Activated T-helper 2 cell treated with anti-CD3 and anti-CD28 coated beads, Interferon-gamma antibody, Interleukin-2, Interleukin-4, amounts not matched to agents 10 μg/mL and 5 μg/mL and 100 μg/mL, durations not matched to agents 14 hours and 24 hours and 36 hours (primary cell): ENCODE measurements at places on chromosomes 7 and 10.

- DNase-seq = no peak
These were observed 99.6 kb upstream of the LYZL1 start for GRCh38 chr10:29189256-29189655.

DNA sequence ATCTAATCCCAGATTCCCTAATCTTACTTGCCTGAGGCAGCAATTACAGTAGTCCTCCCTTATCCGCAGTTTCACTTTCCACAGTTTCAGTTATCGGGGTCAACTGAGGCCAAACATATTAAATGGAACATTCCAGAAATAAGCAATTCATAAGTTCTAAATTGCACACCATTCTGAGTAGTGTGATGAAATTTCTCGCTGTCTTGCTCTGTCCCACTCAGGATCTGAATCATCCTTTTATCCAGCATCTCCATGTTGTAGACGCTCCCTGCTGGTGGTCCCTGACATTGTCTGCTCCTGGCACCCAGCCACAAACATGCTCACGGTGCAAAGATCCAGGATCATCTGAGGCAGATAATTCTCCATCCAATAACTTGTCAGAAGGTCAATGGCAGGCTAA is 128.7 kb upstream of the CXCL12 start:
- DNase-seq = no peak

DNA sequence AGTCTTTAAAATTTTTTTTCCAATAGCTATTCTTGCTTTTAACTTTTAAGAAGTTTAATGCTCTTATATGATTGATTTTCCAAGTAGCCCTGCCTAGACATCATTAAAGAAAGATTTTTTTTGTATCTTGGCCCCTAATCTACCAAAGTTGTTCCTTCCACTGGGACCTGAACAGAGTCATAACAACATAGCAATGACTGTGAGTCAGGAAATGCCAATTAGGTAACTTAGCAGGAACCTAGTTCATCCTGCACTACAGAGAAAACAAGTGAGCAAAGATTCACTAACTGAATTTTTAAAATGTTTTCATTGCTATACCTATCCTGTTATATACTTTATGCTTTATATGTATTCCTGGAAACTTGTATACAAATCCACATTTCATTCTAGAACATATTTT is 284.7 kb downstream of the BICC1 start:
- DNase-seq = no peak

DNA sequence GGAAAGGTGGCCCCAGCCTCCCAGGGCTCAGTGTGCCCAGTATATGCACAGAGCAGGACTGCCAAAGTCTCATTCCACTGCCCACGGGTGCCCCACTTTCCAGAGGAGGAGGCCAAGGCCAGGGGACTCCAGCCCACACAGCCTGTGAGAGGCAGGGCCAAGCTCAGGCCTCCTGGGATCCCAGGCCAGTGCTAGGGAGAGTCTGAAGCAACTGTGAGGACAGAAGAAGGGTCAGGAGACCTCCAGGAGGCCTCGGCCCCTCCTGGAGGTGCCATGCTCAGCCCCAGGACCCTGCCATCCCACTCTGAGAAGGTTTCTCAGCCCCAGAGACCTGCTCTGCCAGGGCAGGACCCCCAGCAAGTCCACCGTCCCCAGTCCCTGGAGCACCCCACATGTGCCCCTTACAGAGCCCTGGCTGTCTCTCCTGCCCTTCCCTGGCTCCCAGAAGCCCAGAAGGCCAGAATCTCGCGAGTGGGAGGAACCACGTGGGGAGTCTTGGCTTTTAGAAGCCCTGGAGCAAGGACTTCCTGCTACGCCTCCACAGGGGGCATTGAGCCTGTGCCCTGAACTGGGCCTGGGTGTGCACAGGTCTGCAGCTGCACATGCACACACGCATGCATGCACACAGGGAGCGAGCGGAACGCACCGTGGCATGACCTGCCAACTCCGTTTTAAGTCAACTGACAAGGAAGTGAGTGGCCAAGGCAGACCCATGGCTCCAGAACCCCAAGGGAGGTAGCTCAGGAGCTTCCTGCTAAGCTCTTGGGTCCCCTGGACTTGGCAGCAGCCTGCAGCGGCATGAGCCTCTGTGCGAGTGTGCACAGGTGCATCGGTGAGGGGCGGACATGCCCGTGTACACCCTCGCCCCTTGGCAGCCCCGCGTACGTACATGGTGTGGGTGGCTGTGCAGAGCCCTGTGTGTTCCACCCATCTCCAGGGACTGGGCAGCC is 33.6 kb downstream of the ZCCHC24 start:
- no peak for DNase-seq
